ENCODE measurements at places on chromosomes 16 and 17.
A peak's percentile ranks its signal among the peaks of the same experiment; 100 is the strongest.

DNA sequence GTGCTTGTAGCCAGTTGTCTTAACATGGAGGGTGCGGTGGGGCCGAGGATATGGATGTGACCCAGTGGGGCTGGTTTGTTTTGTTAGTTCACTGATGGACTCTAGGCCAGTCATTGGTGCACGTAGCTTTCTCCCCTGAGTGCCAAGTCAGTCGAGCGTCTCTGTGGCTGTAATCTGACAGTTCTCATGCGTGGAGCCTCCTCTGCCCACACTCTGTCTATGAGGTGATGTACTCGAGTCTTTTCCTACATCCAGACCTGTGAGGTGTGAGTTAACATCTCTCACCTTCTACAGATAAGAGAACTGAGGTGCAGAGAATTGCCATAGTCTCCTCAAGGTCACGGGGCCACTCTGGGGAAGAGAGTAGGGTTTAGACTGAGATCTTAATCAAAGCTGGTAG, 90.2 kb downstream of the MARCHF10 start:
- DNase-seq = no peak

DNA sequence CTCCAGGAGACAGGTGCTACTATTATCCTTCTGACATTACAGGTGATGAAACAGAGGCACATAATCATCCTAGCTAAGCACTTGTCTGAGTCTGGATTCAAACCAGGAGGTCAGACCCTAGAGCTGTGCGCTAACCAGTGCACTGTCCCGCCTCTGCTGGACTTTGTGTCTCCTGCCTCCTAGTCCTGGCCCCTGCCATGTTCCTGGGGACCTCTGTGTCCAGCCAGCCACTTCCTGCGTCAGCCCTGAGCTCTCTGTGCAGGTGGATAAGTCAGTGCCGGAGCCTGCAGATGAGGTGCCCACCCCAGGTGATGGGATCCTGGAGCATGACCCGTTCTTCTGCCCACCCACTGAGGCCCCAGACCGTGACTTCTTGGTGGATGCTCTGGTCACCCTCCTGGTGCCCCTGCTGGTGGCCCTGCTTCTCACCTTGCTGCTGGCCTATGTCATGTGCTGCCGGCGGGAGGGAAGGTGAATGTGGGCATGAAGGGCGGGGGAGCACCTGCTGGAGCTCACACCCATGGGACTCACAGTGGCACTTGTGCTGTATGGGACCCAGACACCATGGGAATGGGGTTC, 4.2 kb downstream of the SGCA start:
- no peak for DNase-seq

DNA sequence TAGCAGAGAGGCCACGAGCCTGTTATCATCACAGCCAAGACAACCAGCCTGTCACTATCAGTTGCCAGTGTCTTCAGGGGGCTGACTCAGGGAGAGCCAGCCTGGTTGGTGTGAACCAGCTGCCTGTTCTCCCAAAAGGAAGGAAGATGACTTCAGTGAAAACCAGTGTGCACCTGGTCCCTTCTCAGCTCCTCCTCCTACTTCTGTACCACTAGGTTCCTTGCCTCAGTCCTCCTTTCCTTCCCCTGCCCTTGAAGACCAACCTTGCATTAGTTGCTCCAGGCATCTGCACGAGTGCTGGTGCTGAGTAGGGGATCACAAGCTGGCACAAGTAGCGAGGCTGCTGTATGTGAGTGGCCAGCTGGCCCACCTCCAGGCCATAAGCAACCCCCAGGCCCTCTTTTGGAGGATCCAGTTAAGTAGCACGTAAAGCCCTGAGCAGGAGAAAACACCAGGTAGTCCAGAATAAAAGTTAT, 8.5 kb downstream of the TUBG1 start:
- peak; percentile 30 for DNase-seq

DNA sequence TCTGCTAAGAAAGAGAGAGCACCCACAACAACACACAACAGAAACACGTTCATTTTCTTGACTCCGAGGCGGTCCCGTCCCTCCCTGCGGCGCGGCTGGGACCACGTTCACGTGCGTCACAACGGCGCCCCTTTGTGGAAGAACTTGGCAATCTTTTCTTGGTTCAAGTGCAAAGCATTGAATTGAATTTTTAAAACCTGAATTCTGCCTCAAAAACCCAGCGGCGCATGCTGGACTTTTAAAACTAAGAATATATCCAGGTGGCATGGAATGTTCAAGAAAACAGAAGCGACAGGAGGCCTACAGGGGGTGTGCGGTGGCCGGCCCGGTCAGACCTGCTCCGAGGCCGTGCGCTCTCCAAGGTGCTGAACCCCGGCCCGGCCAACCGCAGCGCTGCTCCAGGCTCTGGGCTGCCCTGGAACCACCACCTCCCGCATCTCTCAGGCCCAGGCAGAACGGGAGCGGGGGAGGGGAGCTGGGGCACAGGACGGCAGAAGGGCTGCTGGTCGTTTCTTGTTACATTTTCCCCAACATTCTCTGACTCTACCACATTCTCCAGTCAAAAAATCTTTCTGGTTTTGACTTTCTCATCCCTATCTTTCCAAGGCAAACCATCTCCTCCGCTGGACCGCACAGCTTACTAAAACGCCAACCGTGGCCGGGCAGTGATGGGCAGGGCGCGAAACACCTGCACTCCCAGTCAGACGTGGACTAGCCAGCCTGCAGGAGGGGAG, 3.4 kb upstream of the HEXD start:
- DNase-seq = peak; percentile 85

GRCh38 chr16:28303132-28303531, 10.8 kb downstream of the SBK1 start:
- no peak for DNase-seq

GRCh38 chr17:49681106-49681979, 3.4 kb upstream of the SPOP start:
- DNase-seq = no peak

DNA sequence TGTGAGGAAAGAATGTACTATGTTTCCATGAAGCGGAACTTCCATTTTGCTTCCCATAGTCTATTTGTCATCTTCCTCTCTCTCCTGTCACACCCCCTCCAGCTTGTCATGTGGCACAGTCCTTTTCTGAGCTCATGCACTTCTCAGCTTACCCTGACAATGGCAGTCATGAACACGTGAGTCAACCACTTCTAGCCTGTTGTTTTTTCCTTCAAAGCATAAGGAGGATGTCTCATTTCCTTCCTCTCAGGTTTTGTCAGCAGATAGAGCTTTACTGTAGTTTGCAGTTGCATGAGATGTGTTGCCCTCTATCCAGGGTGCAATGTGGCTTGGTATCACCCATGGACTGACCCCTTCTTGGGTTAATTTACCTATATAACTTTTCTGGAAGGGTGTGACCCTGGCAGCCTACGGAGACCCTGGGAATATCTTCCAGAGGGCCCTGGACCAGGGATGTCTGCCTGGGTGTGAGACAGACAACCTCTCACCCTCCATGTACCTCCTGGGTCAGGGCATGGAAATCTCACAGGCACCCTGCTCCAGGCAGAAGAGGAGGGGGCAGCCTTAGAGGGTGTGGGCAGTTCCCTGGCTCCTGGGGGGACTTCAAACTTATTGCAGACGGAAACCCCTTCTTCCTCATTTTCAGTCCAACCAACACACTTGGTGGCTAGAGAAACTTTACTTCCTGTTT, 4.0 kb upstream of the ZNF267 start:
- DNase-seq = peak; percentile 40

DNA sequence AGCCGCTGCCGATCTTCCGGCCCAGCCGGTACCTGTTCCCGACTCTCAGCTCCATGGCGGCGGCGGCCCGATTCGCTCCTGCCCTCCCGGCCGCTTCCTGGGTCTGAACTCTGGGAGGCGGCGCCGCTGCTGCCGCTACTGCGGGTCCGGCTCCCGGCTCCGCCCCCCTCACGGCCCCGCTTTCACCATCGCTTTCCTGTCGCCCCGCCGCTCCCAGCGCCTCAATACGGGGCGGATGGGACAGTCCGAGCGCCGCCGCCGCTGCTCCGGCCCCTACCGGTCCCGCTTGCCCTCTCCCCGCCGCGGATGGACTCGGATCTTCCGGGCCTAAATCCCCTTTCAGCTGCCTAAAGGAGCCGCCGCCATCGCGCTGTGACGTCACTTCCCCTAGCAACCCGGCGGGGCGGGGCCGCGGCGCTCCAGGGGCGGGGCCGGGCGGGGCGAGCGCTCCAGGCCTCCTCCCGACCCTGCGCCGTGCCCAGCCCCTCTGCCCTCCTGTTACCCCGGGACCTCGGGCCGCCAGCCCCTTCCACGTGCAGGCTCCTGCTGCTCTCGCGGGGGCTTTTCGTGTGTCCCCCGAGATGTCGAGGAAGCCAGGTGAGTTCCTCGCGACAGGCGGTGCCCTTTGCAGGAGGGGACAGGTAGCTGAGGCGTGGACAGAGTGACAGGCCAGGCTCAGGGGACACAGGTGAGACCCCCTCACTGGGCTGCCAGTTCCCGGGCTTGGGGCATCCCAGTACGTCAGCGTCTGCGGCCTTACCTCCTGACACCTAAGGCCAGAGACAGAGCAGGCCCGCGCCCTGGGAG, at the start of gene CSNK1D:
CSNK1D (minus strand) TSS at position 374 of the 807 bp plus-strand sequence; CDS start at position 55, 319 bp downstream.
- DNase-seq = peak; percentile 99

DNA sequence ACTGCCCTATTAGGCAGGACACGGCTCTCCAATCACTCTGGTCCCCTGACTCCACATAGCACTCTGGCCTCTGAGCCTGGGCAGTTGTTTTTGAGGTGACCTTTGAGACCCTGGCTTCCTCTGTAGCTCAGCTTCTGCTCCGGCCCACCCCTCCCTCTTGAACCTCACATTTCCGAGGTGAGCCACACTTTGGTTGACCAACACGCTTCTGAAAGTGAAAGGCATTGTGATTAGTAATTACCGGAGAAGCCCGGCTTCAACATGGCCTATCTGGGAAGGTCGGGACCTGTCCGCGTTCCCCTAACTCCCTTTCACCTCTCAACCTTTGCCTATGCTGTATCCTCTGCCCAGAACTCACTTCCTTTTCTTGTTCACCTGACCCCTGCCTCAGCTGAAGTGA, 10.3 kb upstream of the ITGAX start:
- DNase-seq = peak; percentile 79

DNA sequence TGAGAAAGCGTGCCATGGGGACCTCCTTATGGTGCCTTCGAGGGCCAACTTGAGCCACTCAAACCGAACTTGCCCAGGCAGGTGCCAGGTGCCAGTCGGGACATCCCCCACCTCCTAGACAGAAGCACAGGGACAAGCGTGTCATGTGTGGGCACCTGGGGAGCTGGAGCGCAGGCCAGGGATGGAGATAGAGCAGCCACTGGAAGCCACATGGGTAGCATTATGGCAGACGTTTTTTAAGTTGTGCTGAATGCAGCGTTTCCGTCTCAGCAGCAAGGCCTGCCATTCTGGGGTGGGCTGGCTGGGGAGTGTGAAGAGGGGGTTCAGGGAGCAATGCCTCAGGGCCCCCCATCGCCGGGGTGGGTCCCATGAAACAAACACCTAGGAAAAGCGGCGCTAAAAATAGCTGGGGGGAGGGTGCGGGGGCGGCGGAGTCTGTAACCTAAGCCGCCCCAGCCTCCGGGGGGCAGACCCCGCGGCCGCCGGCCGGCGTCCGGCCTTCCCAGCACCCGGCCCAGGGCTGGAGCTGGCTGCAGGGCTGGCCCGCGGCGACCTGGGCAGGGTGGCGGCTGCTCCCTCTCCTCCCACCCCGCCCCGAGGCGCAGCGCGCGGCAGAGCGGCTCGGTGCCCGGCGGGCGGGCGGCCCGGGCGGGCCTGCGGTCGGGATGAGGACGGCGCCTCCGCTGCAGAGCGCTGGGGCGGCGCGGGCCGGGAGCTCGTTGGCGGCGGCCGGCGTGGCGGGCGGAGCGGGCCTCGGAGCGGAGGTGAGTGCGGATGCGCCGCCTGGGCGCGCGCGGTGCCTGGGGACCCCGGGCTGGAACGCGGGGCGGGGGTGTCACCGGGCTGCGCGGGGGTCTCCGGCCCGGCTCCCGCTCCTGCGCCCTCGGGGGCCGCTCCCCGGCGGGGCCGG, at the start of gene ZNF469:
ZNF469 (plus strand) TSS at position 469 of the 910 bp plus-strand sequence. CDS start 44,512 bp downstream, outside the sequence.
- no peak for DNase-seq

DNA sequence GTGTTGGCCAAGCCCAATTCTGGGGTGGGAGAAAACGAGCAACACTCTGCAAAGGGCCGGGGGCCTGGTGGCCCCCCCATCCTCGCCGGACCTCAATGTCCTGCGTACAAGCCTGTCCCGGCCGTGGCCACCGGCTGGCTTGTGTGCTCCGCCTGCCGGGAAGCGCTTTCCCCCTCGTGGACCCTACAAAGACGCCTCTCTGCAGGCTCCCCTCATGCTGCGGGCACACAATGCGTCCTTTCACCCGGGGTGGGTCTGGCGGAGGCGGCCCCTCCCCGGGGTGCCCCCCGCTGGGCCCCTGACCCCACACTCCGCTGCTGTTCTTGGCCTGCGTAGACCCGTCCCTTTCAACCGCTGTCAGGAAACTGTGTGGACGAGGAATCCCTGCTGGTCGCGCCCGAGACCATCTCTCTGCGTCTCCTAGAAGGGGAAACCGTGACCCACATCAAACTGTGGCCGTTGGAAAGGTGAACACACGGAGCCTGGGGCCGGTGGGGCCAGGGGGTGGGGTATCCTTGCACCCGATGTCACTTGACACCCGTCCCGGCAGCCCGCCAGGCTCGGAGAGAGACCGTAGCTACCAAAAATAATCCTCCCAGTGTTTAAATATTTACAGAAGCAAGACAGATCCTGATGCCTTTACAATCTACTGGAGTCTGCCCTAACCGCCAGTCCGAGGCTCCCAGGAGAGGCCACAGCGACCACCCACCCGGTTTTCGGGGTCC, 43.6 kb downstream of the TBC1D16 start:
- DNase-seq = no peak

Measured in GM20000 (cell line).